ENCODE measurements at places on chromosomes 12 and 14.
A peak's percentile ranks its signal among the peaks of the same experiment; 100 is the strongest.

GRCh38 chr12:105740970-105741725 is 397.6 kb downstream of the NUAK1 start:
- DNase-seq: no peak

- no peak for DNase-seq
Observed at GRCh38 chr12:106048676-106049075, 90.1 kb downstream of the NUAK1 start.

GRCh38 chr14:79745046-79745445 is 466.3 kb downstream of the DIO2 start:
- DNase-seq: no peak

DNA sequence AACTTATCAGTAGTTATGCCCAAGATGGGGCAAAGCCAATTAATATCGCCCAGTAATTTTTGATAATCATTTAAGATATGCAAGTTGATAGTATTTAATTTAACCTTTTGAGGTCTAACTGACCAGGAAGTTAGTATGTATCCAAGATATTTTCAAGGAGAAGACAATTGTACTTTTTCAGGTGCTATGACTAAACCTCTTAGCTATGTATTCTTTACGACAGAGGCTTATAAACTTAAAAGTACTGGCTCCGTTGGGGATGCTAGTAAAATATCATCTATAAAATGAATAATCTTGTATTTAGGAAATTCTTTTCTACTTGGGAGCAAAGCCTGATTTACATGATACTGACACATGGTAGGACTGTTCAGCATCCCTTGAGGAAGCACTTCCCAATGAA is 40.3 kb downstream of the TMTC3 start:
- DNase-seq: no peak

GRCh38 chr14:68379510-68380328 is 413.1 kb downstream of the ZFP36L1 start:
- no peak for DNase-seq

DNA sequence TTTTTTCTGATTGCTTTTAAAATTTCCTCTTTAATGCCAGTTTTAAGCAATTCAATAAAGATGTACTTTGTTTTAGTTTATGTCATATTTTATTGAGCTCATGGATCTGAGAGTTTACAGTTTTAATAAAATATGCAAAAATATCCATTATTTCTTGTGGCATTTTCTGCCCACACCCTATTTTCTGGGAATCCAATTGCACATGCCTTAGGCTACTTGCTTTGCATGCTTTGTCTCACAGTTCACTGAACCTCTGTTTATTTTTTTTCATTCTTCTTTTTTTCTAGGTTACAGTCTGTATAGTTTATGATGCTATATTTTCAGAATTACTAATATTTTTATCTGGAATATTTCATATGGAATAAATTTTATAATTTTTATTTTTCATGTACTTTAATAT is 1258.0 kb downstream of the FSCB start:
- DNase-seq: no peak

GRCh38 chr12:131991816-131992430 is 42.2 kb downstream of the EP400 start:
- no peak for DNase-seq

GRCh38 chr14:74568911-74569310 is 43.1 kb downstream of the LTBP2 start:
- no peak for DNase-seq

GRCh38 chr14:23548351-23549318 is 2.9 kb downstream of the ZFHX2 start:
- DNase-seq: no peak

DNA sequence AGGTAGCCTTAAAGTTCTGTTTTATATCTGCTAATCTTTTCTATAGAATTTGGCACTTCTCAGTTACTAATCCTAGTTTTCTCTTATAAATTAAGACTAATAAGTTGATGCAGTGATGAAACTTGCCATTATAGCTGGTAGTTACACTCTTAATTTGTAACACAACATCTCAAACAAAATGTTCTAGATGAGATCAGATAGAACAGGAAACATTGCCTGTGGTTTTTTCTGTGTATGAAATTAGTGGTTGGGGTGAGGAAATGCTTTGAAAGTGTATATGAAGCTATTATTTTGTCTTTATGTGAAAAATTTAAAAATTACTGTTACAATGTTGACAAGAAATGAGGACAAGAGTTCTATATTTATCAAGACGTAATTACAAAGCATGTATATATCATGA is 91.9 kb downstream of the PCNX1 start:
- DNase-seq: no peak

DNA sequence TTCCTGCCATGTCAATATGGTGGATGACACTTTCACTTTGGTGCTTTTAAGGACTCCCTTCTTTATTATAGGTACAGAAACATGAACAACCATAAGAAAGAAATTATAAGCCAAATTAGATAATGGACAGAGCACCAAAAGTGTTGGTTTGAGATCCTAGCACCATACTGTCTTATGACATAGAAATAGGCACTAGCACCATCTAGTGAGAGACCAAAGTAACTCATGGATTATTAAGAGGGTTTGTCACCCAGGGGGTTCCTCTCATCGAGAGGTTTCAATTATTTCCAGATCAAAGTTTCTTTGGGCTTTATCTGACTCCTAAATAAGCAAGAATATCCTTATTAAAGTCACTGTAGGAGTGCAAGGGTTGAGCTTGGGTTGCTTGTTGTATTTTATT is 153.0 kb upstream of the DIO2 start:
- DNase-seq: no peak

DNA sequence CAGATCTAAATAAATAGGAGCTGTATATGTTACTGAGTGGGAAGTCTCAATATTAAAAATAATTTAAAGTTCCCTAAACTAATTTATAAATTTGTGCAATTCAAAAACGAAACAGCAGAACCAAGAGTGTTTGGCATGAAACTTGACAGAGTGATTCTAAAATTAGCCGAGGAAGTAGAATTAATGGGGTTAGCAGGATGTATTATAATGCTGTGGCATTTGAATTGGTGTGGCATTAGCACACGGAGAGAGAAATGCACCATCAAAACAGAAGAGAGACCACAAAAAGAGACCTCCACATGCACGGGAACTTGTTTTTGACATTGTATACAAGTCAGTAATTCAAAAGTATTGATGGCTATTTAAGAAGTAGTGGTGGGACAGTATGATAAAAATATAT is 366.0 kb upstream of the RGS6 start:
- no peak for DNase-seq

GRCh38 chr14:61589691-61590581 is 105.4 kb upstream of the HIF1A start:
- DNase-seq: no peak

DNA sequence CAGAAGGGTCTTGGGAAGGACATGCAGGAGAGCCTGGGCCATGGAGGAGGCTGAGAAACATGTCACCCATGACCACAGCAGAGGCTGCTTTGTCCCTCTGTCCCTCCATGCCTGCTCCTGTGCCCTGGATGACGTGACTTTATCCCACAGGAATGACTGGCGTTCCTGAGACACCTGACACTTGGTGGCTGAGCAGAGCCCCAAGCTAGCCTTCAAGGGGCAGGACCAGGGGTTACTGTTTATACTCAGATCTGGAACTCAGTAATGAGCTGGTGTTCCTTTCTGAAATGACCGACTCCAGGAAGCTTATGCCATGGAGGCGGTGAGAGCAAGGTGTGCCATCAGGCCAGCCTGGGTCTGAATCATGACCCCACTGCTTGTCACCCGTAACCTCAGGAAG is 44.2 kb downstream of the ZFP36L1 start:
- no peak for DNase-seq

- DNase-seq: no peak
Observed at GRCh38 chr14:46885566-46885965, 234.0 kb upstream of the RPL10L start.

- DNase-seq: no peak
Observed at GRCh38 chr12:291153-291723, 28.6 kb upstream of the SLC6A13 start.

- no peak for DNase-seq
Observed at GRCh38 chr12:97417568-97418218, 44.9 kb upstream of the RMST start.

DNA sequence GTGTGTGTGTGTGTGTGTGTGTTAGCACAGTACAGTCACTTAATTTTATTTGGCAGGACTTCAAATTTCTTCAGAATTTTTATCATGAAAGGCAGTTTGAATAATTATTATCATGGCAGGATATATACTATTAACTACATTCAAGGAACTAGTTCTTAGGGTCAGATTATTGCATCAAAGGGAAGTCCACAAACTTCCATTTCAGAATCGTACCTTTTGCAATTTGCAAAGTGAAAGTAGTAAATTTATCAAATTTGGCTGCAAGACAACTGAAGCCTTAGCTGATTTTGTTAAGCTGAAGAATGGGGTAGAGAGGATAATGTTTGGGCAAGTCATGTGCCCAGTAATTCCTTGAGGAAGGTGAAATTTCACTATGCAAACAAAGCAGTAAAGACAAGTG is 68.2 kb downstream of the PLEKHG7 start:
- DNase-seq: no peak

DNA sequence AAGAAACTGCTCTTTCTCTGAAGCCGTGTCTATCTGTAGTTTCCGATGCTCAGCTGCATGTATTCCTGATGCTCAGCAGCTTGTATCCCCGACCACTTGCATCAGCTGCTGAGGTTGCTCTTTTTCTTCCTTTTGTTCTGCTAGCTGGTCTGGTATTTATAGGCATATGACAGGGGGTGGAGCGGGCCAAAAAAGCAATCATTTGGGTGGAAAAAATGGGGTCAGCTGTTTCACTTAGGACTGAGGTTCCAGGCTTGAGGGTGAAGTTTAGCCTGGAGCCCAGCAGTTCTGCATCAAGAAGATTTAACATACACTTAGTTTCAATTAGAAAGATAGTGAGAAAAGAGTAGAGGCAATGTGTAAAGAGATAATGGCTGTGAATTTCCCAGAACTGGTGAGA is 23.6 kb upstream of the AMN1 start:
- no peak for DNase-seq

GRCh38 chr12:96434107-96434506 is 33.9 kb upstream of the CDK17 start:
- peak; percentile 34 for DNase-seq

DNA sequence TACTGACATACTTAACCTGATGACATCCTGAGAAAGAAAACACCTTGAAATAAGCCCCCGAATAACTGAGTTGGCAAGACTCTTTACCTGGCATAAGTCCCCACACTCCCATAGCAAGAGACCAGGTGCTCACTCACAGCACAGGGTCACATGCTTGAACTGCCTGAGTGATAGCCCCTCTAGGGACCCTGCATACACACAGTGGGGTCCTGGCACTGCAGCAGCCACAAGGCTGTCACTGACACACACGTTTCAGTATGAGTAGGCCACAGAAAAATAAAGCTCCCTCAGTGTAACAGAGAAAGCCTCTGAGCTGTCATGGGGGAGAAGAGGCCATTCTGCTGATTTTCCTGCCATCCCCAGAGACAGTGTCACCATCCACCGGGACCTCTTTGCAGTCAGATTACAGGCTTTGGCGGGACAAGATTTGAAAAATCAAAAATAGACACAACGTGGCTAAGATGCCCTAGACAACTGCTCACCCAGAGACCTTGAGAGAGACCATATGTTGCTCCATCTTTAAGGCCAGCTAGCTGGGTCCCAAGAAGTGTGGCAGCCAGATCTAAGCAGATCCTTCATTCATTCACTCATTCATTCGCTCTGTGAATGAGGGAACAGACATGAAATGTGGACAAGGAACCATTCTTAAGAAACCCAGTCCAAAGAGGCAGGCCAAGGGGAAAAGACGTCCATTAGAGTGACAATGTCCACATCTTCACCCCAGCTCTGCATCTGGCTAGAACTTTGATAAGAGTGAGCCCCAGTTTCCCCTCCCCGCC is 1.6 kb downstream of the SCARB1 start:
- no peak for DNase-seq

- no peak for DNase-seq
Observed at GRCh38 chr12:108759924-108760323, 28.6 kb upstream of the CORO1C start.

GRCh38 chr14:86815341-86815740 is 1177.6 kb downstream of the GALC start:
- DNase-seq: no peak

GRCh38 chr14:94879537-94879936 is 109.6 kb upstream of the GSC start:
- DNase-seq: no peak

DNA sequence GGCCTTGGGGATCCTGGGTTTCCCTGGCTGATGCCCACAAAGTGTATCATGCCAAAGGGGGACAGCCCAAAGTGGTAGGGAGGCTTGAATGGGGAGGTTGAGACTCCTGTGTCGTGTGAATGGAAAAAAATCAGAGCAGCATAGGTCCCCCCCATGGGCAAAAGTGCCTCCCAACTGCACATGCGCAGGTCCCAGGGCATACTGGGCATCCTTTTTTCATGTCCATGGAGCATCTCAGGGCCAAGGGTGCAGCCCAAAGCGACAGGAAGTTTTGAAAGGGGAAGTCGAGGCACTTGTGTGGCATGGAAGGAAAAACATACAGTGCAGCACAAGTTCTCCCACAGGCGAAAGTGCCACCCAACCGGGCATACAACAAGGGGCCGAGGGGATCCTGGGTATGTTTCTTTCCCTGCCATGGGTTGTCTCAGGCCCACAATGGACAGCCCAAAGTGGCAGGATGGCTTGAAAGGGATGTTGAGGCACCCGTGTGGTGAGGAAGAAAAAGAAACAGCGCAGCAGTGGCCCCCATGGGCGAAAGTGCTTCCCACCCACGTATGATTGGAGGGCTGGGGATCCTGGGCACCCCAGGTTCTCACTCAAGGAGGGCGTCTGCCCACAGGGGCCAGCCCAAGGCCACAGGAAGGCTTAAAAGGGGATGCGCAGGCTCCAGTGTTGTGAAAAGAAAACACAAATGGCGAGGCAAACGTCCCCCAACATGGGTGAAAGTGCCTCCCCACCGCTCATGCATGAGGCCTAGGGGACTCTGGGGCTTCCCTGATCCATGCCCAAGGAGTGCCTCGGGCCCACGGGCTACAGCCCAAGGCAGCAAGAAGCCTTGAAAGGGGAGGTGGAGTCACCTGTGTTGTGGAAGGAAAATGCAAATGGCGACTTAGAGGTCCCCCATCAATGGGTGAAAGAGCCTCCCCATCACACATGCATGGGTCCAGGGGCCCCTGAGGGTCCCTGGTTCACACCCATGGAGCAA is 573.7 kb downstream of the ALG10 start:
- DNase-seq: no peak

DNA sequence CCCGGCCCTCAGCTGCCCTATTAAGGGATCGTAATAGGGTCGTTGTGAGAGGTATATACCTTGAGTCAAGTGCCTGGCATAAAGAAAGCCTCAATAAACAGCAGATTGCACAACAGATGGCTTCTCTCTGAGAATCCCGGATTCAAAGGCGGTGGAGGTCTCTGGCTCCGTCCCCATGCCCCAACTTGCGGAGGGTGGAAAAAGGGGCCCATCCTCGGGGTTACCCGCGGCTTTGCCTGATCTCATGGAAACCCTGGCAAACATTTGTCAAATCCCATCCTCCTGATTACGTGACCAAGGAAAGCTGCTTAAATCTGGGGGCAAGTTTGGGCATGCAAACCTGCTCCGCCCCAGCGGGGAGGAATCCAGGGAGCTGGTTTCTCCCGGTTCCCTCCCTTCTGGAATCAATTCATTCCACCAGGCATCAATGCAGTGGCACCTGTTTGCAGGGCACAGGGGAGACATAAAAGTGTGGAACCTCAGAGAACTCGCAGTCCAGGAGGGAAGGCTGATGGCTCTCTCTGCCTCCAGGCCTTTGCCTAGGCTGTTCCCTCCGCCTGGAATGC is 12.3 kb downstream of the TRPV4 start:
- DNase-seq: no peak
